ENCODE measurements at places on chromosomes 2 and 18.

GRCh38 chr2:142865924-142866323, 11.5 kb upstream of the KYNU start:
- DNase-seq, result no peak

DNA sequence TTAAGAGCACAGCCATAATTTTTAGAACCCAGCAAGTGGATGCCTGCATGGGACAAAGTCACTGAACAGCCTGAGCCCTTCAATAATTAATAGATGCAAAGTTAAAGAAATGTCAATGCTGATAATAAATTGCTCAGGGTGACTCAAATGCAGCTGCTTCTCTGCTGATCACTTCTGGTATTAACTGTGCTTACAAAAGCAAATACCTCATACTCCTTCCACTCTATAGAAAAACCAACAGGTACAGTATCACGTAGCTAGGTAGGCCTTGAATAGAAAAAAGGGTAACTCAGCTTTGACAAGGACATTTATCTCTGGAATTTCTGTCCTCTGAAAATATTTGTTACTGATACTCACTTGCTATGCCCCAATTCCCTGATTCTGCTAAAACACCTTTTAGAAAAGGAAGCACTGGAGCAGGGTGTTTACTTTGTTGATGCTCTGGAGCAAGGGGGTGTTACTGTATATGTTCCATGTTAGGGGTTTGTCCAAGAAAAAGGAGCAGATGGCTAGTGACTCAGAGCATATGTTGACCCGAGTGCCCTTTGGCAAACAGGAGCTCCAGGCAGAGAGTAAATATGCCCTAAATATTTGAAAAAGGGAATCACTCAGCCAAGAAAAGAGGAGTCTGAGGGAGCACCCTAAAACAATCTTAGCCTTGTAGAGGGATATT, 59.1 kb upstream of the RTN4 start:
- DNase-seq, result peak; percentile 75

DNA sequence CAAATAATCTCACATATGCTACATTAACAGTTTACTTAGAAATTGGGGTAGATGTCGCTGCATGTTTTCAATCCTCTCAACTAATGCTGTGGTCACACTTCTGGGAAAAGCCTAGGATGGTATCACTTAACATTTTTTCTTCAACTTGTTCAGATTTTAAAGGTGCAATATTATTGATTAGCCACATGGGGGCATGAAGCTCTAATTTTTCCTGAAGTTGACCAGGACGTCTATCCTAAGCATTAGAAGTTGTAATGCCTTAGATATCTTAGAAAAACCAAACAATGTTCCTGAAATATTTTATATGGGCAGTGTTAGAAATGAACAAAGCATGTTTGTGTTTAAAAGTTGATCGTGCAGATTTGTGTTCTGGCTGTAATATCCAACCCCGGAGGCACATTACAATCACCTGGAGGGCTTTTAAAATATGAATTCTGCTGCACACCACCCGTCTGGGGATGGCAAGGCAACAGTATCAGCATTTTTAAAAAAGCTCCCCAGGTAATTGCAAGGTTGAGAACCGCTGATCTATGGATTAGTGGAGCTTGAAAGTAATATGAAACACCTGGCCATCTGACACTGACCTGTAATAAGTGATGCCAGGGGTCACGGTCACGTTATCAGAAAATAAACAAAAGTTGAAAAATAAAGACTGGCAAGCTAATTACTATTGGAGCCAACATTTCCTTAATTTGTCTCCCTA, 100.5 kb upstream of the LMAN1 start:
- peak; percentile 74 for DNase-seq

GRCh38 chr2:231039294-231039664, 2.0 kb downstream of the C2orf72 start:
- no peak for DNase-seq

DNA sequence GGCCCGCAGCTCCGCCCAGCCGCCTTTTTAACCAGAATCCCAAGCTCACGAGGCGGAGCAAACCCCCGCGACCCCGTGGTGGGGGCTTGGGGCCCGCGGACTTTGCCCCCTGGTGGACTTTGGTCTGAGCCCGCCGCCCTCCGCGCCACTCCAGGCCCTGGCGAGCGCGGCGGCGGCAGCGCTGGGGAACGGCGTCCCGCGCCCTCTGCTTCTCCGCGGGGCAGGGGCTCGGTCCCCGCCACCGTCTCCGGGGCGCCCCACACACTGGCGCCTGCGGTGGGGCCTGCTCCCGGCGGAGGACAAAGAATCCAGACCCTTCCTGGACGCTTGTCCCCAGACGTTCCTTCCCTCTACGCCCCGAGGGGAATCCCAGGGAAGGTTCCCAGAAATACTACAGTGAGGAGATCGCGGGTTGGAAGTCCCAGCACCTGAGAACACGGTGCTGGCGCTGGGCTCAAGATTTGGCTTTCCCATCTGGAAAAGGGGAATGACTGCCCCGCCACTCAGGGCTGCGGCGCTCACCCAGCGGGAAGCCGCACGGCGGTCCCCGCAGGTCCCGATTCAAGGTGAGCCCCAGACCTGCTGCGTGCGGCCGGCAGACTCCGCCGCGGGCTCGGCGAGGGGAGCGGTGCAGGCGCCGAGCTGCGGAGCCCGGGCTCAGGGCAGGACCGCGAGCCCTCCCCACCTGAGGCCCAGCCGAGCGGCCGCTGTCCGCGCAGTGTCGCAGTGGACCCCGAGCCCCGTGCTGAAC, at the start of gene HAAO:
HAAO (minus strand) TSS at position 1 of the 751 bp plus-strand sequence. CDS start 47 bp downstream, outside the sequence.
- no peak for DNase-seq

DNA sequence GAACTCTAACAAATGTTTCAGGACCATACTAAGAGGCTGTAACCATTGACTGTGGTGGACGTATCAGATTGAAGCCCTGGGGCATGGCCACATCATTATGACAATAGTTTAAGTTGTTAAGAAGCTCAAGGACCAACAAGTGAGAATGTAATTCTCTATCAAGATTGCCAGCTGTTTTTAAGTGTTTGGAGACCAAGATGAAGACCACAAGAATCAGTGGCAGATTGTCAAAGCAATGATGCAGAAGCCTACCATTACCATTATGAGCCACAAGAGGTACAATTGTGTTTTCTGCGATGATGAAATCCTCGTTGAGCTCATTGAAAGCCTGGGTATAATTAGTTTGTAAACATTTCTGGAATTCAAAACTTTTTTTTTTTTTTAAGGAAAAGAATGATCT, 261.1 kb upstream of the ZEB2 start:
- DNase-seq, result peak; percentile 47

DNA sequence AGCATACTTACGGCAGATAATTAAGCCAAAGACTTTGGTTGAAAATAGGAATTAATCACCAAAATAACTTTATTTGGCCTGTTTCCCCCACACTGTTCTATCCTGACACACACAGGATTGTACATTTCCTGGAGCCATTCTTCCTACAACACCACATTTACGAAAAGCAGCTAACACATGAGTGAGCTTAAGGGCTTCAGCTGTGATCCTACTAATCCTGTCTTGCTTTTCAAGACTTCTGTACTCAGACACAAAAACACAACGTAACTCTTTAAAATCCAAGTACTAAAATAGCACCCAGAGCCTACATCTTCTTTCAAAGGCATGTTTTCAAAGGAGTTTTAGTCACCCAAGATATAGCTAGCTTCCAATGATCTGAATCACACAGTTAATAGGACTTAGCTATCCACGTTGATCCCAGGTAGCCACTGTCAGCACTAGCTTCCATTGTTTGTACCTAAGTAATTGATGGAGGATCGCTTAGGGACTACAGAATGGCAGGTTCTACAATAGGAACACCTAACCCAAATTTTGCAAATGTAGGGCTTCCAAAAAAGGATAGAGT, 42.8 kb upstream of the TTC39C start:
- no peak for DNase-seq

- DNase-seq, result no peak
These were observed 598.6 kb downstream of the SLC4A3 start for GRCh38 chr2:220226076-220226475.

GRCh38 chr18:21805771-21806366, 65.3 kb downstream of the MIB1 start:
- DNase-seq, result no peak

GRCh38 chr2:235377176-235377575, 116.7 kb upstream of the AGAP1 start:
- no peak for DNase-seq

DNA sequence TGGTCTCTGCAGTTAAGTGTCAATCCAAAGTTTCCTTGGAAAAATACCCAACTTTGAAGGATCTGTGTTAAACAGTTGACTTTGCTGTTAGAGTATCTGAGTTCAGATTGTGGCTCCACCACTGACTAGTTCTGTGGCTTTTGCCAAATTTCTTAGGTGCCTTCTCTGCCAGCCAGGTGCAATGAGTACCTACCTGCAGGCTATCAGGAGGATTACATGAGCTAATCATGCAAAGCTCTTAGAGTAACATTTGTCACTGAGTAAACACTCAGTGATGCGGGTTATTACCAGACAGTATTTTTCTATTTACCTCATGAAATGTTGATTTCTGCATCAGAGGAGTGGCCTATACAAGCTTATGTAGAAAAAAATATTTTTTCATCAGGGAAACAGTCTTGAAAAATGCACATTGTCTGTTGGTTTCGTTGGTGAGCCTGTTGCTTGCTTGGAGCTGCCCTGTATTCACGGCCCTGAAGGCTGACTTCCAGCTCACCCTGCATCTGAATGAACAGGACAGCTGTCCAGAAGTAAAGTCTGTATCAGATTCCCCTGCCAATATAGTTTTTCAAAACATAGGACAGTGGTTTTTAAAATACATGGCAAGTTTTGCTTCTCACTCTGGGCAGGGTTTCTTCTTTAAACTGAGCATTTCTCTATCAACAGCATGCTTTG, 235.1 kb downstream of the CDCA7 start:
- no peak for DNase-seq

- no peak for DNase-seq
These were observed 78.1 kb downstream of the ASAP2 start for GRCh38 chr2:9284521-9285297.

- DNase-seq, result no peak
These were observed 325.2 kb downstream of the GBX2 start for GRCh38 chr2:235842941-235843340.

GRCh38 chr2:127567351-127567854, 31.9 kb downstream of the MYO7B start:
- DNase-seq, result no peak

GRCh38 chr18:61833387-61833786, 59.4 kb downstream of the RNF152 start:
- peak; percentile 94 for DNase-seq

GRCh38 chr18:75203416-75204268, 5.3 kb downstream of the PTGR3 start:
- peak; percentile 79 for DNase-seq

Measured in EH (cell line).